ENCODE measurements at places on chromosomes 5 and 9.

- DNase-seq: no peak
Measured at GRCh38 chr5:133334796-133335639, 277.3 kb downstream of the FSTL4 start.

- no peak for DNase-seq
Measured at GRCh38 chr9:128729766-128730517, 6.0 kb upstream of the ZDHHC12 start.

DNA sequence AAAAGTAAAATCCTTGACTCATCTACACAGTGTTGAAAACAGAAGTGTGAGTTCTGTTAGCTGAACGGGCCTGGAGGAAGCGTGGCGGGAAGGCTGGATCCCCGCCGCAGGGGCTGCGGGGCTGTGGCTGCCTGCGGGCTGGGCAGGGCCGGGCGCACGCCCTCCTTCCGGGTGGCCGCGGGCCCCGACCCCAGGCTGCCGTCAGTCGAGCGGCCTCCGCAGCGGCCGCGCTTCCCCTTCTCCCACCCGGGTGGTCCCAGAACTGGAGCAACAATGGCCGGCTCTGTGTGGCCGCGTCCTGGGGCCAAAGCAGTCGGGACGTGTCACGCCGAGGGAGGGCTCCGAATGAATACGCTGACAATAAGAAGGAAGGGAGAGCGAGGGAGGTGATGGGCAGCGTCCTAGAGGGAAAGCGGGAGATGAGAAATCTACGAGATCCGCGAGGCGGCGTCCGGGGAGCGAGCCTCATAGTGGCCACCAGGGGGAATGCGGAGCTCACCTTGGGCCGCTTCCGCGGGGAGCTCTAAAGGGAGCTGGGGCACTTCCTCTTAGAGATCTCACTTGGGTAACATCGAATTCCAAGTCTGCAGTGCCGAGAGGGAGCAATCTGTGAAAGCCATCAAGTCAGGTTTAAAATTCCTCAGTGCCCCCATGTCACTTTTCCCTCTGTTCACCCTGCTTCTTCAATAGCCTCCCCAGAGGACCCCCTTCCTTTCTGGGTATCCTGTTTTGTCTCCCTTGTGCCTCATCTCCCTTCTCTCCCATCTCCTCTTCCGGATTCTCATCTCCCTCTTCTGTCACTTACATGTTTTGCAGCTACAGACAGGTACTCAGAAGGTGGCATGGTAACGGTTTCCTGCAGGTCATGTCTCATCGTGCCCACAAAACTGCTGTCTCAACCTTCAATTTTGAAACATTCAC lies 83.9 kb downstream of the SLC1A3 start:
- peak; percentile 92 for DNase-seq

GRCh38 chr5:50647726-50648125 lies 18.7 kb upstream of the PARP8 start:
- DNase-seq: no peak

DNA sequence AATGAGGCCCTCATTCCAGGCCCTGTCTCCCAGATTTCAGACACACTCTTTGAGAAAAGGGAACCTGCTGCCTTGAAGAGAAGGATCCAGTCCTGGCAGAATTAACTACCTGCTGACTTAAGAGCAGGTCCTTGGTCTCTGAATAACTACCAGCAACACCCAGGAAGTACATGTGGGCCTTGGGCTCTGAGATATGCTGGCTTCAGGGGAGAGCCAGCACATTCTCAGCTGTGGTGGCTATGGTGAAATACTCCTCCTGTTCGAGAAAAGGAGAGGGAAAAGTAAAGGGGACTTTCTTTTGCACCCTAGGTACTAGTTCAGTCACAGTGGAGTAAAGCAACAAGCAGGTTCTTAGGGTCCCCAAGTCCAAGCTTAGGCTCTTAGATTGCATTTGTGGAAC lies 120.0 kb downstream of the HMHB1 start:
- no peak for DNase-seq

DNA sequence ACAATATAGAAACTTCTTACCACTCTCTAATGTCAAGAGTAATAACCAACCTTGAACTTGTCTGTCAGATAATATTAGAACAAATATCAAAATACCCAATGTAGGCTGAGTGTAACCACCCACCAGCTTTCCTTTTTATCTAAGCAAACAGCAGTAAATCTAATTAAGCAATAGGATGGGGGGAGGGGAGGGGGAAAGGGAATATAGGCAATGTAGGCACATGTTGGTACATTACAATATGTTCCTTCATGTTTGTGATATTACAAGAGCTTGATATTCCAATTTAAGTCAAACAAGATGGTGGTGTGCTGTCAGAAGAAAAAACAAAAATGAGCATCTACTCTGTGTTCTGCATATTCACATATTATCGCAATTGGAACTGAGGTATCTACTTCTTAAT lies 158.2 kb downstream of the DENND1A start:
- DNase-seq: no peak

GRCh38 chr5:89187883-89188465 lies 305.0 kb upstream of the MEF2C start:
- DNase-seq: no peak

DNA sequence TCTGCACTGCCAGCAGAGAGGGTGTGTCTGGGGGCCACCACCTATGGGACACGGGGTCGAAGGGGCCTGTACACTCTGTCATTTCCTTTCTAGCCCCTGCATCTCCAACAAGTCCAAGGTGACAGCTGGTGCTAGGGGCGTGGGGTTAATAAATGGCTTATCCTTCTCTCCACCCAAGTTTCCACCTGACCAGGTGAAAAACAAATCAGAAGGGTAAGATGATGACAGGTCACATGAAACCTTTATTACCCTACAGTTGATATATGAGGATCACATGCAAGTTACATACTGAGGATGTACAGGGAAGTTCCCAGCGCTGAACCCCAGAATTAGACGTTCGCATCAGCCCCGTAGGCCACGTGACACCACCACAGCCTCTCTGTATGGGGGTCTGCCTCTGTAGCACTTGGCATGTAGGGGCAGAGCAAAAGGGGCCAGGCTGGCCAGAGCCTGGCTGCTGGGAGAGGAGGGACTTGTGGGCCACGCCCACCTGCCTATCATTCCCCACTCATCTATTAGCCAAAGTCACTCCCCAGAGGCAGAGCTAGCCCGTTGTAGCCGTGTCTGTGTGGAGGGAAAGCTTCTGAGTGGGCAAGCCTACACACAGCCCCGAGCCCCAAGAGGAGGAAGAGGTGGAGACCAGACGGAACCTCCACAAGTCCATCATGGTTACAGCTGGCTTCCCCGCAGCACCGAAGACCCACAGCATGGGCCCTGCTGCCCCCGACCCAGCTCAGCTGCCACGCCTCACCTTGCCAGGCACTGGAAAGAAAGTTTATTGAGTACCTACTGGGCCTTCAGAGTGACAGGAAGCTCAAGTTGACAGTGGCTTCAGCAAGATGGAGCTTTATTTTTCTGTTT lies 2.2 kb downstream of the TMEM141 start:
- no peak for DNase-seq

All from upper lobe of left lung (tissue), 6 donors.